ENCODE measurements at places on chromosomes 1 and 21. TPM values are rescaled to one million over a fixed set of nuclear protein-coding genes. Genes with fewer than 3 reads are reported as not detected.

Gene CHI3L2
- 0.70 TPM for total RNA-seq

Gene C1orf53
- total RNA-seq, result 1.4 TPM

Gene S100A14
- 5.7 TPM for total RNA-seq

Gene PPT1
- 61.5 TPM for total RNA-seq

Gene SPRR2A
- not detected for total RNA-seq

Gene HSD3B2
- total RNA-seq, result 1.3 TPM

Gene KRTAP25-1
- total RNA-seq, result not detected

Gene CYP4A11
- total RNA-seq, result 22.1 TPM

Gene GNAT2
- total RNA-seq, result not detected

Gene ELF3
- total RNA-seq, result 106 TPM
